Right lung (tissue), 10 donors: ENCODE measurements at places on chromosomes 13 and 19. TPM values are rescaled to one million over a fixed set of nuclear protein-coding genes. Genes with fewer than 3 reads are reported as not detected.

DNA sequence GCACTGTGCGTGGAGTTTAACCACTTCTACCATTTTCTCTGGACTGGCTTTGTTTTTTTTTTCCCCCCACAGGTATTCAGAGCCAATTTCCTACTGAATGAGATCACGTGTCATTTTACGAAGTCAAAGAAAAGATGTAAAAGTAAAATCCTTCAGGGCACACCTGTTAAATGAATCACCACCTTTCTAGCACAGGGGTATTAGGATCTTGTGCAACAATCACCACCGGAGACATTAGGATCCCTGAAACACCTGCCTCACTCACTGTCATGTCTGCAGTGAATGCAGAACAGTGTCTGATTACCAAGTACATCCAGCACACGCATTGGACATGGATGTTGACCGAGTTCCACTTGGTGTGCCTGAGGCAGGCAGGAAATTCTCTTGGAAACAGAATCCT lies 17.2 kb downstream of the BRD4 start:
- no peak for DNase-seq

DNA sequence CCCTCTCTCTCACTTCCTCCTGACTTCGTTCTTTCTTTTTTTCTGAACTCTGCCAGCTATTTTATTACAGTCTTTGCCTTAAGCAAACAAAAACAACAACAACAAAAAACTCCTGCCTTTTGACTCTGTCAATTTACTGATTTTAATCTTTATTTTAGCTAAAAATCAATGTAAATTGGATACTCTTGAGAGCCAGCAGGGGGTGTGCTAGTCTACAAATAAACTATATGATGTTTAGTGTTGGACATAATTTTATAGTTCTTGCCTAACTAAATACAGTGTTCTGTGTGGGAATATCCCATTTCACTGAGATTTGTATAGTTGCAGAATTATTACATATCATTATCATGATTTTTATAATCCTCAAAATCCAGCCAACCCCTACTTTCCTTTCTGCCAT lies 1199.9 kb upstream of the SPRY2 start:
- DNase-seq: no peak

DNA sequence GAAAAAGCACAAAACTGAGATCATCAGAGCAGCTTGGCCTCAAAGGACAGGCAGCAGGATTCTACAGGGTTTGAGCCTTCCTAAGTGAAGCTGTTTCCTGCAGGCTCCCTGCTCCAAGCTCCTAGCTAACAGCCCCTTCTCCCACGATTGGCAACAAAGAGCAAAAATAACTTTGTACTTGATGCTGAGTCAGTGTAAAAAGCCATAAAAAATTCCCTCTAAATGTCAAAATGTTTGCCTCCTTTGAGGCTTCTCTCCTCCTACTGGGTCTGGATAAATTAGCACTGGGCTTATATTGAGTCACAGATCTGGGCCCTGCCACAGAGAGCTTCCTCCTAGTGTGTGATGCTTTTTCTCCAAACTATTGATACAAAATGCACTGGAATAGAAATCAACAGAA lies 153.3 kb downstream of the TNFRSF19 start:
- DNase-seq: no peak

Gene DLL3
- polyA plus RNA-seq: 0.59 TPM

DNA sequence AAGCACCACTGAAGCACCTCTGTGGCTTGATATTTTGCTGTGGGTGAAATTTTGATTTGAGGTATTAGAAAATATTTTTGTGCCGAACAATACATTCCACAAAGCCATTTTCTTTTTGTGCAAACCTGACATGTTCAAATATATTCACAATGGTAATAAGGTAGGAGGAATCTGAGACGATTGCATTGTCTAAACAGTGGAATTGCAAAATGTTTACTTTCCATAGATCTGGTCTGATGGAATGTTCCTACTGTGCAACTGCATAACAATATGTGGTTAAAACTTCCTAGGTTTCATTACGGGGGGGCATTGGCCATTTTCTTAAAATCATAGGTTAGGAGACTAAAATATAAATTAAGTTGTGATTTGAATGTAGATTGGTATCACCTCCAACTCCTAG lies 42.7 kb upstream of the AKAP11 start:
- no peak for DNase-seq

DNA sequence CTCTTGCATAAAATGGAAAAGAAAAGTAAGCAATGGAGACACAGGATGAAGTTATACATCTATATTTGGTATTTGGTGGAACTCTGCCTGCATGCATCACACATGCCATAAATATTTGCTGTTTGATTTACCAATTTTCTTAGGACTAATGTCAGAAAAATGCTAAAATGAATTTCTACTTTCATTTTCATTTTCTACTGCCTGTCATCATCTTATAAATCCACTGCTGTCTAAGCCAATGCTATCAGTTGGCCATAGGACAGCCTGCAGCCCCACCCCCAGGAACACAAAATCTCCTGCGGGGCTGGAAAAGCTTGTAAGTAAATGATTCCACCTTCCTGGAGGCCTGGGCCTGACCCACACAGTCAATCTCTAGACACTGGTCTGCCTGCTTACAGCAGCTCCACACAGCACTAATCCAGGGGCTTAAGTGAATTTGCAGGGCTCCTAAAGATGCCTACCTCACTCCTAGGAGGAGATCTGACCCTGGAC lies 122.0 kb downstream of the ENOX1 start:
- no peak for DNase-seq

GRCh38 chr13:69565334-69565733 lies 542.3 kb upstream of the ATXN8OS start:
- DNase-seq: no peak

DNA sequence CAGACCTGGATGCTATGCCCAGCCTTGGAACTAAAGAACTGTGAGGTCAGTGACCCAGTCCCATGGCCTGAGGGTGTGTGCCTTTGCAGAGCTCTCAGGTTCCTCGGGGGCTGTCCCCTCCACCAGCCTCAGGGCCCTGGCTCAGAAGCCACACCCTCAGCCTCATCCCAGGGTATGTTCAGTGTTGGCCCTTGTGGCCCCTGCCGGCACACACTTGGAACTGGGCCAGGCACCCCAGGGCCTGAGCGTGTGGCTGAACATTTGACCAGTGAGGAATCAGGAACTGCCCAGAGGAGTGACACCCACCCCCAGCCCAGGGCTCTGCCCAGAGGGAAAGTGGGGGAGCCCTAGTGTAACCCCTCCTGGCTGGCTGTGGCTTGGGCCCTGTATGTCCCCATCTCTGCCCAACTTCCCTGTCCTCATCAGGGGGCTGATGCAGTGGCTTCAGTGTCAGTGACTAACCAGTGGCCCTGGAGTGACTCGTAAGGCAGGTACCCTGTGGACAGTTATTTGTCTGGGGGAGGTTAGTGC lies 10.0 kb downstream of the NKPD1 start:
- DNase-seq: no peak

- no peak for DNase-seq
These were observed 79.7 kb downstream of the STARD13 start for GRCh38 chr13:33205804-33206221.

Gene FLT1
- 22.9 TPM for polyA plus RNA-seq

Gene PSG1
- polyA plus RNA-seq: not detected

GRCh38 chr19:12665281-12665573 lies 1.3 kb downstream of the MAN2B1 start:
- DNase-seq: no peak

GRCh38 chr13:99312493-99312883 lies 5.3 kb upstream of the GPR183 start:
- no peak for DNase-seq

- DNase-seq: no peak
These were observed 11.6 kb upstream of the GPR18 start for GRCh38 chr13:99269627-99270241.

Gene HMG20B
- 72.5 TPM for polyA plus RNA-seq

Gene OR4F17
- polyA plus RNA-seq: not detected

DNA sequence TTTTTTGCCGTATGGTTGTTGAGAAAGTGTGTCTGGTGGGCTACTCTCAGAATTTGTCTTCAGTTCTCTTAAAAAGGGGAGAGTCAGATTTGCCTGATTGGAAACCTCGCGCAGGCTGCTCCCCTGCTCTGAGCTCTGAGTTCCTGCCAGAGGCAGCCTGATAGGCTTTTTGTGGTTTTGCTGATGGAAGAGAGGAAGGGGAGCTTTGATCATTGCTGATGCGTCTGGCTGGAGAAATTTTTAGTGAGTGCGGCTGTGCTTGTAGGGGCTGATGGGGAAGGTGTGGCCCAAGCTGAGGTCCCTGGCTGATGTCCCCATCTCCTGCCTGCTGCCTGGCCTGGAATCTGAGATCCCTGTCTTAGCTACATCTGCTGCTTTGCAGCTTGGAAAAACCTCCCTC lies 2.8 kb downstream of the CHST8 start:
- no peak for DNase-seq

DNA sequence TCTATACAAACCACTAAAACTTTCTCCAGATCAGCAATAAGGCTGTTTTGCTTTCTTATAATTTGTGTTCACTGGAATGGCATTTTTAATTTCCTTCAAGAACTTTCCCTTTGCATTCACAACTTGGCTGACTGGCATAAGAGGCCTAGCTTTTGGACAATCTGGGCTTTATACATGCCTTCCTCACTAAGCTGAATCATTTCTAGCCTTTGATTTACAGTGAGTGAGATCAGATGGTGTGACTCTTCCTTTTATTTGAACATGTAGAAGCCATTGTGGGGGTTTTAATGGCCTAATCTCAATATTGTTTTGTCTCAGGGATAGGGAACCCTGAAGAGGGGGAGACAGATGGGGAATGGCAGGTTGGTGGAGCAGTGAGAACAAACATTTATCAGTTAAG lies 82.7 kb downstream of the FOXO1 start:
- no peak for DNase-seq

GRCh38 chr13:73171926-73172325 lies 113.1 kb downstream of the KLF5 start:
- no peak for DNase-seq

Gene ACER1
- polyA plus RNA-seq: 0.10 TPM

GRCh38 chr19:21835810-21836444 lies at the start of gene ZNF43:
TSS of gene ZNF43 (minus strand) at chr19:21836182. CDS start at chr19:21836038, 144 bp downstream.
- peak; percentile 95 for DNase-seq

DNA sequence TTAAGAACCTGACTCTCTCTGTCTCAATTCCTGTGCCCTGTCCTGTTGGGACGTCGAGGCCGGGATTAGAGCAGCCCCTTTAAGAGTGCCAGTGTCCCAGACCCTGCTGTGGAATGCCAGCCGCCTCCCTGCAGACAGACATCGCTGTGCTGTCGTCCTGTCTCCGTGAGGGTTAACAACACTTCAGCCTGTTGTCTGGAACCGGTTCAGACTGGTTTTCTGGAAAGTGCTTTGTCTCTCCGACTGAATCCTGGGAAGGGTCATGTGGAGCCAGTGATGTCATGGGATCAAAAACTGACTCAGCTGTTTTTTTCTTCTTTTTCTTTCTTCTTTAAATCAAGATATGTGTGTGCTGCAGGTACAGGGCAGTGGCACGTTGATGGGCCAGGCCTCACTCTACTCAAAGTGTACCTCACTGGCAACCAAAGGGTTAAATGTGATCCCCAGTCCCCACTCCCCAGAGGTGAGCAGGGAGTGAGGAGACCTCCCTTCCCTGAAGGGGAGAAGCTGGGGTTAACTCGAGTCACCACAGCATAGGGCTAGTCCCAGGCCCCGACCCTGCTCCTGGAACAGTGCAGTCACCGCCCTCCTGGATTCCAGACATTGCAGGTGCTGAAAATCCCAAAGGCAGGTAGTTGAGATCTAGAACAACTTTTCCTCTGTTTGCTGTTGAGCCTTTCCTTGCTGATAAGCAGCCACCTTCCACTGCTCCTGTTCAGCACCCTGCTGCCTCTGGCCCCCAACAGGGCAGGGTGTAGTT lies 50.8 kb downstream of the TSSK6 start:
- peak; percentile 72 for DNase-seq

Gene TGFBR3L
- not detected for polyA plus RNA-seq

GRCh38 chr13:91346062-91346461 lies 1.4 kb upstream of the MIR17HG start:
- DNase-seq: no peak

- no peak for DNase-seq
These were observed 4.1 kb downstream of the C19orf33 start for GRCh38 chr19:38308006-38308766.

DNA sequence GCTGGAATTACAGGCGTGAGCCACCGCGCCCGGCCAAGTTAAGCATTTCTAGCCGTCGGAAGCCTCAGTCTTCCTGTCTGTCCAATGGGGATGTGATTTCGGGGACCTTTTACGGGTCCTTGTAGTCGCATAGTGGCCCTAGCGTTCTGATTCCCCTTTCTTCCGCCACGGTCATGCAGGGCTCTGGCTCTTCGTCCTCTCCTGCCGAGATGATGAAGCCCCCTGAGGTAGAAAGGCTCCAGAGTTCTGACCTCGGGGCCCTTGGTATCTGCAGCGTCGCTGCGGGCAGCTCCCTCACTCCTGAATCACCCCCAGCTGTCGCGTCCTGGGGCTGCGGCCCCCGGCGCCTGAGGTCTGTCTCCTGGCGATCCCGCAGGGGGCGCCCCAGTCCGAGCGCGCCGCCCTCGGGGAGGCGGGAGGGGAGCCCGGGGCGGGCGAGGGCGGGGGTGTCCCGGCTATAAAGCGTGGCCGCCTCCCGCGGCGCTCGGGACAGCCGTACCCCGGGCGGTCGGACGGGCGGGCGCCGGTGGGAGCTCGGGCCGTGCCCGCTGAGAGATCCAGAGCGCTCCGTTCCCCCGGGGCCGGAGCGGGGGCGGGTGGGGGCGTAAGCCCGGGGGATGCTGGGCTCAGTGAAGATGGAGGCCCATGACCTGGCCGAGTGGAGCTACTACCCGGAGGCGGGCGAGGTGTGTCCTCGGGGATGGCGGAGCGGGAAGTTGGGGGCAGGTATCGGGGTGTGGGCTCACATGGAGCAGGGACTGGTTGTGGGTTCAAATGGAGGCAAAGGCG lies at the start of gene FOXA3:
TSS of gene FOXA3 (plus strand) at position 487 of the 789 bp plus-strand sequence. CDS start at position 618, 131 bp downstream.
- DNase-seq: no peak

DNA sequence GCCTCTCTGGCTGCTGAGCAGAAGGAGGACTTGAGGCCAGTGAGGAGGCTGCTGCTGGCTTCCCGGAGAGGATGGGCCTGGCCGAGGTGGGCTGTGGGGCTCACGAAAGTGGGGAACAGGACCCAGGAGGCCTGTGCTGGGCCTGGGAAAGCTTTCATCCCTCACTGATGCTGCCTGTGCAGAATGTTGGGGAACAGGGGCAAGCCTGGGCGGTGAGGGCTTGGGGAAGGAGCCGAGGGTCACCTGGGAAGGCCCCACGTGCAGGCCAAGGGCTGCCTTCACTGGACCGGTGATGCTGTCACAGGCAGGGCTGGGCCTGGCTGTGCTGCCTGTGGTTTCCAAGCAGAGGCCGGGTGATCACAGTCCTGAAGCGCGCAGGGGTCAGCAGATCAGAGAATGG lies 9.4 kb downstream of the AP1M1 start:
- no peak for DNase-seq

DNA sequence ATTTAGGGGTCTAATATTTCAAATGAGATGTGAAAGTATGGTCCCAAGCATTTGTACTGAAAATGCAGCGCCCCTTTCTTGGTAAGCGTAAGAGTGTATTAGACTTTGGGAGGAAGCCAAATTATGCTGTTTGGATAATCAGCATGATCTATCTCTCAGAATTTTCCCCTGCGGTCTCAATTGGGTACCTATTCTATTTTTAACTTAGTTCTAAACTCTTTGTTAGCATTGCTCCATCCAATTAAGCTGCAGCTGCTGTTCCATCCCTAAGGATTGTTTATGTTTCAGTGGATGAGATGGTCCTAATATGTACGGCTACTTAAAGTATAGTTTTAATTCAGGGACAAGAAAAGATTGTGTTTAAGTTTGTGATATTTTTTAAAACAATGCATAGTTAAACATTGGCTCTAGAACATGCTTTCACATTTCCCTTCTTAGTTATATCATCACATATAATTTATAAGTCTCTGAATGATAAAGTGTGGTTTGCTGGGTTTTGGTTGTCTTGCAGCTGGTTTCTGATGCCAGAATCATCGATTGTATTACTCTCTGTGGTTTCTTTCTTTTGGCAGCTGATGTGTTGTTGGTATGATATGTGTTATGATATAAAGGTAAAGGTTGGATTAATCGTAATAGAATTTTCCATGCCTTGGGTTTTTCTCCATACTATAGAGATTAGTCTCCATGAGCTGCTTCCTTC lies 15.0 kb downstream of the POLR1D start:
- no peak for DNase-seq
